ENCODE measurements at places on chromosomes 3 and 15. TPM values are rescaled to one million over a fixed set of nuclear protein-coding genes. Genes with fewer than 3 reads are reported as not detected.

- DNase-seq: no peak
These were observed 122.1 kb upstream of the TPRG1 start for GRCh38 chr3:189049458-189050236.

DNA sequence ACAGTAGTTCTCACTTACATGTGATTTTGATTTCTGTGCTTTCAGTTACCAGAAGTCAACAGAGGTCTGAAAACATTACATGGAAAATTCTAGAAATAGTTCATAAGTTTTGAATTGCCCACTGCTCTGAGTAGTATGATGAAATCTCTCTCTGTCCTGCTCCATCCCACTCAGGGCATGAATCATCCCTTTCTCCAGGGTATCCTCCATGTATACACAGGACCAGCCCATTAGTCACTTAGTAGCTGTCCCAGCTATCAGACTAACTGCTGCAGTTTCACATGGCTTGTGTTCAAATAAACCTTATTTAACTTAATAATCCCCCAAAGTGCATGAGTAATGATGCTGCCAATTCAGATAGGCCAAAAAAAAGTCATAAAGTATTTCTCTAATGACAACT, 38.6 kb downstream of the EPHA3 start:
- DNase-seq: no peak

DNA sequence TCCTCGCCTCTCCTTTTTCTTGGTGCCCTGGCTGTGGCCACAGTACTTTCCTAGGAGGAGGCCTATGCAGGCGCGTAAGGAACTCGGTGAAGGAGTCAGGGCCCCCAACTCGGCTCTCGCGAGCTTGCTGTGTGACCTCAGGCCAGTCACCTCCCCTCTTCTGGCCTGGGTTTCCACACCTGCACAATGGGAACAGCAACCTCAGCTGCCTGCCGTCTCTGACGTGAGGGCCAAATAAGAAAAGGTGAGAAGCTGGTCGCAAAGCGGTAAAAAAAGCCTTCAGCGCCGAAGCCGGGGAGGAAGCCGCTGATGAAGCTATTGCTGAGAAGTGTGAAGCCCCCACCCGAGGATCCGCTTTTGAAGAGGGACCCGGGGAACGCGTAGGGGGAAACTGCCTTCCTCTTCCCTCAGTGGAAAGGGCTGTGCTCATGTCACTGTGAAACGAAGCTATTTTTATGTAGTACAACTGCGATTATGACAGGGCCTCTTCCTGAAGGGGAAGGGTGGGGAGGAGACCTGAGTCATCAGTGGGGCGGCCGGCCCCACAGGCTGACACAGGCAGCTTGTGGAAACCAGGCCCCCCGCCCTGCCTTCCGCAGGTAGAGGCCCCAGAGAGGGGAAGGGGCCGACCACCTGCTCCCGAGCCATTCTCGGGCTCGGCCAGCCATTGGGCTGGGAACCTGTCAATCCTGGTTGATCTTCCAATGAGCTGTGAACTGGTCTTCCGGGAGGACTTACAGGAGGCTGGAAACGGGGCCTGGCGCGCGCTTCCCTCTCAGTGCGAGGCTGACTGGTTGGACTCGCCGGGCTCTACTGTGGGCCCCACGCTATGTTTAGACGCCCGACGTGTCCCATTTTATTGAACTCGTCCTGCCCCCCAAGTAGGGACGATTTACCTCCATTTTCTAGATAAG, 18.0 kb upstream of the ANKDD1A start:
- DNase-seq: peak; percentile 97

- DNase-seq: no peak
These were observed 984 bp downstream of the CCR5 start for GRCh38 chr3:46371519-46372340.

GRCh38 chr3:39573392-39573791, 105.9 kb downstream of the MOBP start:
- DNase-seq: no peak

GRCh38 chr3:88195951-88196434, 46.2 kb downstream of the C3orf38 start:
- DNase-seq: no peak

The KCNMB2 gene
- polyA plus RNA-seq: 9.0 TPM

DNA sequence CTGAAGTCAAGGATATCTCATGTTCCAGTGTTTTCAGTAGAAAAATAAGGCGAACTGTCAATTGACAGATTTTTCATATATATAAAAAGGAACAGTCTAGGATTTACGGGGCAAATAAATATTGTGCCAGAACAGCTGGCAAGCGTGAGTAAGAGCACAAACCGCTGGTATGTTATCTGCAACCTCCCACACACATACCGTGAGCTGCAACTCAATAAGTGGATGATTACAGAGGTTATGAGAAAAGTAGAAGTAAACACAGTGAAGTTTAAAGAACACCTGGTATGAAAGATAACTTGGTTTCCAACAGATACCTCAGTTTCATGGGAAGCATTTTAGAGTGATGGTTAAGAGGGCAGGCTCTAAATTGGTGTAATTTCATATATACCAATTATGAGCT, 733.4 kb downstream of the TUSC7 start:
- no peak for DNase-seq

DNA sequence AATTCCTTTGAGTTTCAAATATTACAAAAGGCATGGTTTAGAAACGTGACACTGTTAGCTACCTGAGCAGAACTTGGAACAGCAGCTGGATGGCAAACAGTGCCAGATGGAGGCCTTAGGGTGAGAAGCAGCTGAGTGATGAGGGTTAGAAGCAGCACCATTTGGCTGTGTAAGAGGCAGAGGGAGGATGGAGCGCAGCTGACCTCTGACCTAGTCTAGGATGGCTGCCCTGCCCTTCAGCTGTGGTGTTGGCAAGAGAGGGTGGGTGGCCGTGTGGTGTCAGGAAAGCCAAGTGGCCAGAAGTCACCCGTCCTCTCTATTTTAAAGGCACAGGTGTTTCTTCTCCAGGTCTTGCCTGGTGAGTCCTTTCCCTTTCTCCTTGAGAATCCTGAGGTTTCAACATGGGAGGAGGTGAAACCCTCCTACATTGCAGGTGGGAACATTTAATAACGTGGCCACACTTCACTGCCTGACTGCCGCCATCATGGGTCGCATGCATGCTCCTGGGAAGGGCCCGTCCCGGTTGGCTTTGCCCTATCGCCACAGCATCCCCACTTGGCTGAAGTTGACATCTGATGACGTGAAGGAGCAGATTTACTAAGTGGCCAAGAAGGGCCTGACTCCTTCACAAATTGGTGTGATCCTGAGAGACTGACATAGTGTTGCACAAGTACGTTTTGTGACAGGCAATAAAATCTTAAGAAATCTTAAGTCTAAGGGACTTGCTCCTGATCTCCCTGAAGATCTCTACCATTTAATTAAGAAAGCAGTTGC, 17.6 kb downstream of the BCL2L10 start:
- DNase-seq: no peak

- DNase-seq: no peak
These were observed 134.3 kb downstream of the EDEM1 start for GRCh38 chr3:5321666-5322340.

GRCh38 chr15:80832686-80833085, 53.5 kb downstream of the CEMIP start:
- DNase-seq: no peak

GRCh38 chr15:30036036-30036703, 46.6 kb upstream of the GOLGA8J start:
- DNase-seq: peak; percentile 21

The SOX2 gene
- polyA plus RNA-seq: 0.18 TPM

DNA sequence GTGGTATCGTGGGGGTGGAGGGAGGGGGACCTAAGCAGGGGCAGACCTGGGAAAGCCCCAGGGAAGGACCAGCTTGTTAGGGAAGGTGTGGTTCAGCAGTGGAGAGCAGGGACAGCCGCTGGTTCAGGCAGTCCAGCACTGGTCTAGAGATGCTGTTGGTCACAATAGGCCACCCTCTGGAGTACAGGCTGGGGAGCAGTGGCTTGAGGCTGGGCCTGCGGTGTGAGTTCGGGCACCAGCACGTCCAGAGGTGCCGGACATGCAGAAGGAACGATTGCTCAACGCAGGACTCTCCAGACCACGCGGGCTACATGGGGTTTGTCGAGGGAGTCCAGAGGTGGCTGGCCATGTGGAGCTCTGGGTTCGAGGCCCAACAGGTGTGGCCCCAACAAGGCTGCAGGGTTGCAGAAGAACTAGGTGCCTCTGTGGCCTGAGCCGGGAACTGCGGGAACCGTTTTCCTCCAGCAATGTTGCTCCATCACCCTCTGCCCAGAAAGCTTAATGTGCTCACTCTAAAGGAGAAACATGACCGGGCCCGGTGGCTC, 143.9 kb downstream of the APBA2 start:
- DNase-seq: no peak

The LMCD1 gene
- 186 TPM for polyA plus RNA-seq

The NANOGP8 gene
- polyA plus RNA-seq: not detected

GRCh38 chr3:72473156-72473555, 375.1 kb downstream of the SHQ1 start:
- DNase-seq: no peak

The MYLK gene
- 23.9 TPM for polyA plus RNA-seq

The HRG gene
- 0.18 TPM for polyA plus RNA-seq
